ENCODE measurements at places on chromosomes 5 and 9. TPM values are rescaled to one million over a fixed set of nuclear protein-coding genes. Genes with fewer than 3 reads are reported as not detected.

Gene SEMA6A
- 0.74 TPM for total RNA-seq

Gene XPA
- total RNA-seq: 6.6 TPM

Gene GPR107
- total RNA-seq: 20.8 TPM

Gene PCDHA8
- total RNA-seq: 0.09 TPM

Gene HAND1
- total RNA-seq: not detected

Gene KIAA0825
- total RNA-seq: 3.0 TPM

Gene C5orf52
- total RNA-seq: not detected

Measured in smooth muscle cell of bladder (primary cell).